ENCODE measurements at places on chromosomes 16 and 17.

DNA sequence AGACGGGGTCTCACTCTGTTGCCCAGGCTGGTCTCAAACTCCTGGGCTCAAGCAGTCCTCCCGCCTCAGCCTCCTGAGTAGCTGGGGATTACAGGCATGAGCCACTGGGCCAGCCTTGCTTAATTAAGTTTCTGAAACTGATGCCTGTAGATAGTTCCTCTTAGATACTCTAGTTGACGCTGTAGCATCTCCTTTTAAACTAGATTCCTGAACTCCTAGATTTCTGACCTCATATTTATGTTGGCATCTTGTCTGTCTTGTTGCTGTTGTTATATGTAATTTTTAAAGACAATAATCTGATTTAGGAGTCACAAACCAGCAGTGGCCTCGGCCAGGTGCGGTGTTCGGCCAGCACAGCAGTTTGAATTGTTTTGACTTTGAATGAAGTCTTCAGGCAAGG is 37.5 kb downstream of the DHRS7B start:
- DNase-seq = no peak

DNA sequence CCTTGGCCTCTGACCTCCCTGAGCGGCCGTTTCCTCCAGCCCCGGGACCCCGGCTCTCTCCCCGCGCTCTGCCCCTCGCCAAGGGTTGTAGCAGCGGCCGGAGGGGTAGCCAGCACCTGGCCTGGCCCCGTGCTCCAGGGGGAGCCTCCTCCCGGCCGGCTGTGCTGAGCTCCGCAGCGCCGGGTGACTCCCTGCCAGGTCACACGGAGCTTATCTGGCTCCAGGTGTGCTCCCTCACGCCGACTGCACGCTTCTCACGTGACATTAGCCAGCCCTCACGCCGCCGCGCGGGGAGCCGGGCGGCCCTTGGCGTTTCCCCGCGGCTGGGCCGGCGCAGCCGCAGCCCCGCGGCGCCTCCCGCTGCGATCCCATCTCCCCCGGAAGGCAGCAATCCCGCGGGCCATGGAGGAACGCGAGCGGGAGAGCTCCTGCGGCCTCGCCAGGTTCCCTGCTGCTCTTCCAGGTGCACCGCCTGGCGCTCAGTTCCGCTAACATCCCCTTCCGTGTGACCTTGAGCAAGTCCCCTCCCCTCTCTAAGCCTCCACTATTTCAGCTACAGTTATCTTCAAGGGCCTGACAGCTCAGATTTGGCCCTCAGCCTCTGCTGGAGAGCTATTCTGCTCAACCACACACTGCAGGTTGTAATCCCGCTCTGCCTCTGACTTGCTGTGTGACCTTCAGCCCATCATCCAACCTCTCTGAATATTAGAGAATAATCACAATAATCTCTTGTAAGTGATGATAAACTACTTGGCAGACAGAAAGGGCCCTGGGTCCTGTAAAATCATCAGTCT is 3.4 kb downstream of the MYO18A start:
- DNase-seq = no peak

- DNase-seq = no peak
Measured at GRCh38 chr17:29140631-29141513, 39.3 kb downstream of the MYO18A start.

GRCh38 chr17:29068818-29069217 is 25.9 kb downstream of the PIPOX start:
- no peak for DNase-seq

DNA sequence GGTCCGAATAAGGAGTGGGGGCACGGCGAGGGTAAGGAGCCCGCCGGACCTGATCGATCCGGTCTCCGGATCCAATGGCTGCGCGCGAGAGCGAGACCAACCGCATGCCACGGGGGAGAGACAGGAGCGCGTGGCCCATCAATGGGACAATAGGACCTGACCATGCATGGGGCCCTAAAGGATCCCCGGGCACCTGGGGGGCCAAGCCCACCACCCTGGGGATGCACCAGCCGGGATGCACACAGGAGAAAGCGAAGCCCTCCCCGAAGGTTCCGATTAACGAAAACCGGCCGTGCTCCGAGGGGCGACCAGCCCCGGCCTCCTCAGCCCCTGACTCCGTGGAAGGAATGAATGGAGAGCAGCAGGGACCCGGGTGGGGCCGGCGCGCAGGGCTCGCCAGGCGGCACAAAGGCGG is 525 bp downstream of the JPT1 start:
- no peak for DNase-seq

DNA sequence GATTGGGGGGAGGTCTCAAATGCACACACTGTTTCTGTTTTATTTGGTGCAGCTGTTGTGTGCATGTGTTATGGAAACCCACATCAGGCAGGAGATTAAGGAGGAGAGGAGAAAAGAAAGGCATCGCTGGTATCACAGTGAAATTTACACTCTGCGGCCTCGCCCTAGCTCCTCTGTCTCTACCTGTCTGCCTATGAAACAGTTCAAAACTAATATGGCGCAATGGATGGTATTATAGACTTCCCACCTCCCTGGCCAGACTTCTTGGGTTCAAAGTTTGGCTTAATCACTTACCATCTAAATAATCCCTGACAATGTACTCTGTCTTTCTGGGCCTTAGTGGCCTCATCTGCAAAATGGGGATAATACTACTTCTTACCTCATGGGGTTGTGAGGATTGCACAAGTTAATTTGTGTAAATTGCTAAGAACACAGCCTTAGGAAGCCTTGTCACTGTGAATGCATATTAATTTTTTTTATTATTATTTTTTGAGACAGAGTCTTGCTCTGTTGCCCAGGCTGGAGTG is 1.4 kb upstream of the ABCC1 start:
- DNase-seq = no peak

DNA sequence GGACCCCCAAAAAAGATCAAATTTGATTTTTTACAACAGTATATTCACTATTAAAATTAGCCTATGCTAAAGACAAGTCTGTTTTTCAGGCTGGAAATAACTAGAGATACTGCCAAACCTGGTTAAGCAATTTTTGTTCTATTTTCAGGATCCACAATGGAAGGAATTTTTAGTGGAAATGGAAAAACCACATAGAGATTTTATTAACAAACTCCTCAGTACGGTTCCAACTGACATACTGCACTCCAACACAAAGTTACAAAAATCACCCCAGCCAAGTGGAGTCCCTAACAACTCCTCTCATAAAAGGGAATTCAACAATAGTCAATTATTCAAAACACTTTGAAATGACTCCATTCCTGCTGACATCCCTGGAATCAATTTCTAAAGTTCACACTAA is 101.6 kb upstream of the TOB1 start:
- no peak for DNase-seq

GRCh38 chr17:54901230-54901822 is 674 bp downstream of the TOM1L1 start:
- DNase-seq = no peak

GRCh38 chr16:65229191-65229662 is 107.4 kb upstream of the CDH11 start:
- DNase-seq = no peak

DNA sequence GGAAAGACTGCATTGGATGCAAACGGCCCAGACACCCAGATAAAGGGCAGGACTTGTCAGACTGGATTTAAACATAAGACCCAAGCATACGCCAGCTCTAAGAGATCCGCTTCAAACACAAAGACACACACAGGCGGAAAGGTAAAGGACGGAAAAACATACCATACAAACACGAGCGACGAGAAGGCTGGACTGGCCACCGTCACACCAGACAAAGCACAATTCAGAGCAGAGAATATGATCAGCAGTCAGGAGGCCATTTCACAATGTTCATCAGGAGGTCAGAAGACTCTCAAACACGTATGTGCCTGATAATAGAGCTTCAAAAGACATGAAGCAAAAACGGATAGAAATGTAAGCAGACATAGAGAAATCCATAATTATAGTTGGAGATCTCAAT is 84.9 kb upstream of the GNG13 start:
- DNase-seq = no peak

Data from left forelimb (tissue), 1 donor.